ENCODE measurements at places on chromosomes 2 and 18.

DNA sequence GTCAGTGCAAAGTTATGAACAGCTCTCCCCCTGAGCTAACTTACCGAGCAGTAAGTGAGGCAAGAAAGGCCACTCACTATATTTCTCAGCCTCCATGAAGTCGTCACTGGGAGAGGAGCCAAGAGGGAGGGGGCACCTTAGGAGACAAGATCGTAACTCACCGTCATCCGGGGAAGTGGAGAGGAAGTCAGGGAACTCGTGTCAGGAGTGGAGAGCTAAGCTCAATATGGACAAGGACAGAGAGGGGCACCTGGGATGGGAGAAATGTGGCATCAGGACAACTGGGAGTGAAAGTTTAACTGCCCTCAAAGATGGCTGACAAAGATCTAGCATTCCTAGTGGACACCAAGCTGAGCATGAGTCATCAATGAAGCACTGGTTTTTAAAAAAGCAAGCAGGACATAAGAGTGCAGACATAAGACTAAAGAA is 37.1 kb downstream of the BCL11A start:
- no peak for DNase-seq

- DNase-seq, result no peak
These were observed 119.0 kb upstream of the ZBTB14 start for GRCh38 chr18:5414546-5414945.

GRCh38 chr2:20539133-20539719 is 92.4 kb downstream of the RHOB start:
- no peak for DNase-seq

GRCh38 chr2:171084128-171084527 is 76.6 kb downstream of the TLK1 start:
- no peak for DNase-seq

GRCh38 chr2:75466708-75467311 is 93.9 kb downstream of the EVA1A start:
- DNase-seq, result no peak

- DNase-seq, result no peak
These were observed 6.3 kb upstream of the SLC1A4 start for GRCh38 chr2:64982932-64983331.

GRCh38 chr2:61238219-61239012 is 76.4 kb downstream of the C2orf74 start:
- DNase-seq, result no peak

GRCh38 chr2:154623819-154624218 is 74.7 kb upstream of the KCNJ3 start:
- no peak for DNase-seq

DNA sequence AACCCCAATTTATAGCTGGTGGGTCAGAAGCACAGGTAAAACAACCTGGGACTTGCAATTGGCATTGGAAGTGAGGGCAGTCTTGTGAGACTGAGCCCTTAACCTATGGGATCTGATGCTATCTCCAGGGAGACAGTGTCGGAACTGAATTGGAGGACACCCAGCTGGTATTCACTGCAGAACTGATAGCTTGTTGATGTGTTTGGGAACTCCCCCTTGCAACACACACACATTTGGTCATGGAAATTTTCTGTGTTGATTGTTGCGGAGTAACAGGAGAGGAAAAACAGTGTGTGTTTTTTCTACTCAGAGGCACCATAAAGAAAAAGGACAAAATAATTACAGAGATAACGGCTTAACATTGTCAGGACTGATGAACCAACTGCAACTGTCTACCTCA is 16.1 kb downstream of the TPGS2 start:
- no peak for DNase-seq

DNA sequence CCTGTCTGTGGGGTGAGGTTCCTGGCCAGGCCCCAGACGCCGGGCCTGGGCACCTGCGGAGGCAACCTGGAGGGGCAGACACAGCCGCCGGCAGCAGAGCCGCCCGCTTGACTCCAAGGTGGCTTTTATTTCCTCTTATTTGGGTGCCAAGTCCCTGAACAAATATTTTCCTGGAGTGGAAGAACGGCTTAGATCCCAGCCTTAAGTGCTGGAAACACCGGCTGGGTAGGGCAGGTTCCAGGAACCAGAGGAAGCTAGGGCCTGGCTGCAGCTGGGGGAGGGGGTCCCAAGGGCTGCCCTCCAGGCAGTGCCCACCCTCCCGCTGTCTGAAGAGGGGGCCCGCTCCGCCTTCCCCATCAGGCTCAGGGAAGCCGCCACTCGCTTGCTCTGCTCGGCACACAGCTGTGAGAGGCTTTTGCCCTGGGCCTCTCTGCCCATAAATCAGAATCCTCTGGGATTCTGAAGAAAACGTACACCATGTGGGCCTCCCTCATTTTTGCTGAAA is 28.2 kb downstream of the SDC1 start:
- DNase-seq, result no peak

- DNase-seq, result no peak
These were observed 12.4 kb upstream of the CHCHD5 start for GRCh38 chr2:112572005-112572404.

DNA sequence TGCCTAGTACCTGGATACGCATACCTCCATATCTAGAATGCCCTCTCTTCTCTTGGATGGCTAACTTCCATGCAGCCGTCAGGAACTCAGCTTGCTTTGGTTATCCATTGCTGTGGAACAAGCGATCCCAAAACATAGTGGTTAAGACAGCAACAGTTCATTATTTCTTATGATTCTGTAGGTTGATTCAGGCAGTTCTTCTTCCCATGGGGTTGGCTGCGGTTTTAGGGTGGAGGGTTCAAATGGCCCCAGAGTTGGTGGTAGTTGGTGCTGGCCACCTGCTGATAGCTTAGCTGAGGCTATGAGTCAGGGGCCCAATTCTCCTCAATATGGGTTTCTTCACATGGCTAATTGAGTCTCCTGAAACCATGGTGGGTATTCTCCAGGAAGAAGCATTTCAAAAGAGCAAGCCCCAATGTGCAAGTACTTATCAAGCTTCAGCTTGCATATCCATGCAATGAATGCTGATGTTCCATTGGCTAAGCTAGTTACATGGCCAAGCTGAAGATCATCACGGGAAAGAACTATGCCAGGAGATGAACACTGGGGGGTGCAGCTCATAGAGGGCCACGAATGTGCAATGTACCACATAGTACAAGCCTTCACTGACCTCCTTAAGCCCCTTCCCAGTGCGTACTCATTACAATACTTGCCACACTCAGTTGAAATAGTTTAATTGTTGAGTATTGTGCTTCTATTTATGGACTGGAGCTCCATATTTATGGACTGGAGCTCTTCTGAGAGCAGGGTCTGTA is 10.0 kb upstream of the RHOB start:
- DNase-seq, result no peak

- no peak for DNase-seq
These were observed 50.2 kb downstream of the CABYR start for GRCh38 chr18:24189007-24189528.

DNA sequence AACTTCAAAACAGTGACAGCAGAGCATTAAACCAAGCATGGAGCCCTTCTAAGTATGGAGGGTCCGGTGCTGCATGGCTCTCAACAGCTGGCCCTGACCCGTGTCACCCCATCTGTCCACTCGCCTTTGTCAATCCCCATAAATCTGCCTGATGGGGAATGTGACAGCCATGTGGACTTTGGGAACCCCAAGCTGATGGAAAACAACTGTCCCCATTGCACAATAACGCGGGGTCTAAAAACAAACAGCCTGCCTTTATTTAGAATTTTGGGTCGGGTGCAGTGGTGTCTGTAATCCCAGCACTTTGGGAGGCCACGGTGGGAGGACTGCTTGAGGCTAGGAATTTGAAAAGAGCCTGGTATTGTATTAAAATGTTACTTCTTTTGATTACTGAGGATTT is 17.1 kb upstream of the THADA start:
- DNase-seq, result no peak

DNA sequence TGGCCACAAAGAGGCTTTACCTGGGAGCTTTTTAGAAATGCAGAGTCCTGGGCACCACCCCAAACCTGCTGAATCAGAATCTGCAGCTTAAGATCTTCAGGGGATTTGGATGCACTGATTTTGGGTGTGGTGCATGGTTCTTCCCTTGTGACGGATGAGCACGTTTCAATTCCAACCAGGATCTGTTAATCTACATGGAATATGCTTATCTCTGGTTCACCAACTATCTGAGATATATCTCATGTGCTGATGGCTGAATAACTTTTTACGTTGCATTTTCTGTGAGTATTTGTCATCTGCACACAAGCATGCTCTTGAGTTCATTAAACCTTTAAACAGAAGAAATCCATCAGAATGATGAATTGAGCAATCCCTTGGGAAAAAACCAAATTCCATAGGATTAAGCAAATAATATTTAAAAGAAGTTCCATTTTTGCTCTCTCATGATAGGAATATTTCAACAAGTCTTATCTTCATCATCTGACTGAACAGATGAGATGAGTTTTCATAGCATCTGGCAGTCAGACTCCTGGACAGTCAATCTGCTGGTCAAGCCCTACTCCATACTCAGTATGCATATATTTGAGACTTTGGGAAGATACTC is 120.6 kb downstream of the PLB1 start:
- DNase-seq, result no peak

DNA sequence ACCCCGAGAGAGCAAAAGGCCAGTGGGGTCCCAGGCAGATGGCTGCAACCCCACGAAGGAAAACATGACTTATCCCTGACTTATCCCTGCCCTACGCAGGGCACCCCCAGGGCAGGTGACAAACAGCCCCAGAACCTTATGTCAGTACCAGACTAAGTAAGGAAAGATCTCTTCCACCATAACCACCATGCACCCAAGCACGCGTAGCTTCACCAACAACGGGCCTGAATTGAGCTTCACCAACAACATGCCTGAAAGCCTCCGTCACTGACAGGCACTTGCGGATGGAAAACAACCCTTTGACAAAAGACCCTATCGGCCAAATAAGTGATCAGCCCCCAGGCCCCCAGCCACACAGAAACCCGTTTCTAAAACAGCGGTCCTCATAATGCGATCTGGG is 34.1 kb downstream of the HDAC4 start:
- DNase-seq, result no peak

DNA sequence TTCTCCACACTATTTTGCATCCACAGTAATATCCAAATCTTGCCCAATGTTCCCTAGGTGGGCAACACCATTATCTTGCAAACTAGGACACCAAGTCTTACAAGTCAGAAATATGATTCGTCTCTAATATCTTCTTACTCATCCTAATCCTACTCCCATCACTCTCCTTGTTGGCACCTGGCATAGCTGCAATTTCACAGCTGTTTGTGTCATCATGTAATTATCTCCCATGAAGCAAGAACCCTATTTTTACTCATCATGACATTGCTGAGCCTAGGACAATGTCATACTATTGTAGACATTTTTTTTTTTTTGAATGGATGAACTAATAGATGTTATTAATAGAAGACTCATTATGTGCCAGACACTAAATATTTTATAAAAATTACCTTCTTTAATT is 91.3 kb upstream of the CCDC141 start:
- no peak for DNase-seq

DNA sequence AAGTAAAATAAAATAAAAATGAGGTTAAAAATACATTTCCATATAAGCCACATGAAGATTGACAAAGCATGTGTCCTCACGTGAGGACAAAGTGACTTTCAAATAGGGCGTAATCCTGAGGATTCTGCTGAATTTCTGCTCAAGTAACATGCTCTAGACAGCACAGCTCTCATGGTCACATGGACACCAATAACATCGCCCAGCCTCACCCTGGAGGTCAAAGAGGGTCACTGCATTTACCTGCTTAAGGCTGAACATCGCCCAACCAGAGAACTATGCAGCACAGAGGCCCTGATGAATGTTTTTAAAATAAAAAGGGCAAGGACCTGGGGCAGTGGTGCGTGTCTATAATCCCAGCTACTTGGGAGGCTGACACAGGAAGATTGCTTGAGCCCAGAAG is 30.2 kb downstream of the TGFBRAP1 start:
- no peak for DNase-seq

- no peak for DNase-seq
These were observed 29.4 kb upstream of the ARL5A start for GRCh38 chr2:151857650-151858049.

DNA sequence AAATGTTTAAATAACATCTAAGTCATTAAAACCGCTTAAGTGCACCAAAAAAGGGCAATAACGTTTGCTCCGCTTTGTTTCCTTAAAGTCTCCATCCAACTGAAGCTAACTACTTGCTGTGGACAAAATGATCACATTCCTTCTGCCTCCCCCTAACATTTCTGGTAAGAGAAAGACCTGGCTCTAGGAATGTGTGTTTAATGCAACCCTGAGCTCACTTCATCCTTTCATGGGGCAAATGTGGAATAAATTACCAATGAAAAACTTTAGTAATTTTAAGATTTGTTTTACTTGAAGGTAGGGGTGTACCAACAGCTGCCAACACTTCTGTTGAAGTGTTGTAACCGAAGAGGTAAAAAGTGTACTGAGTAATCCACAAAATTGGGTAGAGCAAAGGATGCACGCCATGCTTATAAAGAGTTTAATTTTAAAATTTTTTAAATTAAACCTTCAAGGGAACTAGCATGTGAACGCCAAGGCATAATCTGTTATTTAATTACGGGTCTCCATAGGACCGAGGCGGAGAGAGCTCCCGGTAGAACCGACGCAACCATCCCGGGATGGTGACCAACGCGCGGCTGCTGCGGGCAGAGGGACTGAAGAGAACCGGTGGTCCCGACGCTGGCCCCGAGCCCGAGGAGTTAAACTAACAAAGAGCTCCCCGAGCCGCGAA is 1.1 kb downstream of the HNRNPLL start:
- DNase-seq, result no peak
